Non-pigmented ciliary epithelial cell (primary cell): ENCODE measurements at places on chromosomes 11 and 22.

GRCh38 chr11:47595029-47595428 lies 818 bp upstream of the C1QTNF4 start:
- no peak for DNase-seq

DNA sequence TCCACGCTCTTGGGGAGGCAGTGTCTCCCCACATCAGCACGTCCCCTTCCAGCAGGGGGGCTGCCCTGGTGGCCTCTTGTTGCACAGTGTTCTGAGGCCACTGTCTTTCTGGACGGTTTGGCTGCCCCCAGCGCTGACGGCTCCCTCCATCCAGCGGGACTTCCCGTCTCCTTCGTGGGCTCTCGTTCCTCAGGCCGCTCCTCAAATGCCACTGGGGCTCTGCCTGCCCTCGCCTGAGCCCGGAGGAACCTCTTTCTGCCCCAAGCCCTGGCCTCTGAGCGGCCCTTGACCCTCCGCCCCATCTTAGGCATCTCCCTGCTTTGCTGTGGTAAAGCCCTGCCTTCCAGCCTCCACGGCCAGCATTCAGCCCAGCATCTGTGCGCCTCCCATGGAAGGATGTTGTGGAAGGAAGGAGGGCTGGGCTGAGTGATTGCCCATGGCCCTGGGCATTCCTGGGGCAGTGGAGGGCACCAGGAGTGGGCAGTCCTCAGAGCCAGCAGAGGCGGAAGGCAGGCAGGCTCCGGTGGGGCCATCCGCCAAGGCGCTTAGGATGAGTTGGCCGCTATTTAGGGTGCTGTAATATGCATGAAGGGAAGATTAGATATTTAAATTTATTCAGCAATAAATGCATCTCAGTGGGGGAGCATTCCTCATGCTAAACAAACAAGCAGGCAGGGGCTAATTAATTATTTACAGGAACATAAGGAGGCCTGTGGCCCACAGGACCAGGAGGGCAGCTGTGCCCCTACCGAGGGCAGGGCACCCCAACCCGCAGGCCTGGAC lies 17.8 kb downstream of the OTUB1 start:
- DNase-seq, result no peak

DNA sequence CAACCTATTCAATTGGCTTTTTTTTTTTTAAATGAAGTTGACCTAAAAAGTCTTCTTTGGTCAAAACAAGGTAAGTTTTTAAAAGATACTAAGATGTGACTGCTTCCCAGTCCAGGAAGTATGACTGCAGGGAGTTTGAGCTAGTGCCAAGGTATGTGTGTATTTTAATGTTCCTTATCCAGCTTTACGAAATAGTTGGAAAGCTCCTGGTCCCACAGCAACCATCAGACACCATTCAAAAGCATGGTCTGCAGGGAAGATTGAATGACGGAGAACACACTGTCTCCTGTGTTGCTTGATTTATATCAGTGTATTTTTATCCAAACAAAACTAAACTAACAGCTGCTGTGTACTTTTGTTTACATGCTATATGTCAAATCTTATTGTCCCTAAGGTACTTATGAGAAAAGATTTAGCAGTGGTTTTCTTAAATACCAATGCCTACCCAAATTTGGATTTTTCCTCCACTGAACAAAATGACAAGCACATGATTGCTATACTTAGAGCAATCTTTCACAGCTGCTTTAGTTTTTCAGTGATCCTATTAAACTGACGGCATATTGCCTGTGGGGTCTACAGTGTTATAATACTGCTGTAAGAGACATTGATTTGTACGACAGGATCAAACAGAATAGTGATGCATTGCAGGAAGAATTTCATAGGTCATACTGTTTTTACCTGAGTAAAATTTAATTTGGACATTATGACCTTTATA lies 122.9 kb downstream of the DCDC1 start:
- no peak for DNase-seq

DNA sequence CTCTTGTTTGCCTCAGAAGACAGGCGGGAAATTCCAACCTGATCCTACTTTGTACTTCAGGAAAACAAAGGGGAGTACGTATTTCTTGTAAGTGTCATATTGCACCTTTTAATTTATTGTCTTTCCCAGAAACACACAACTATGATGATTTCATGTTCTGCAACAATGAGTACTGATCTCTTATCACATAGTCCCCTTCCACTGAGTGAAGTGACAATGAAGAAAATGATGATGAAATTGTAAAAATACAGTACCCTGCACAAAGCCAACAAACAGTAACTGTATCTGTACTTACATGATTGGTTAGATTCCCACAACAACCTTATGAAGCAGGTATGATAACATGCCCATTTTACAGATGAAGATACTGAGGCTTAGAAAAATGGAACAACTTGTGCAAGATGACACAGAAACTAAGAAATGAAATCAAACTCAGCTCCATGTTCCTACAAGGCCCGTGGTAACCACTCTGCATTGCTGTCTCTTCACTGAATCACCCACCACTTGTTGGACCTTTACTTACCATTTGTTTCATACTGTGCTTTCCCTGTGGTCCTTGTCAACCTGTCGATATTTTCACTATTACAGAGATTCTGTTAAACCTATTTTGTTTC lies 37.5 kb downstream of the SLC1A2 start:
- DNase-seq, result no peak

DNA sequence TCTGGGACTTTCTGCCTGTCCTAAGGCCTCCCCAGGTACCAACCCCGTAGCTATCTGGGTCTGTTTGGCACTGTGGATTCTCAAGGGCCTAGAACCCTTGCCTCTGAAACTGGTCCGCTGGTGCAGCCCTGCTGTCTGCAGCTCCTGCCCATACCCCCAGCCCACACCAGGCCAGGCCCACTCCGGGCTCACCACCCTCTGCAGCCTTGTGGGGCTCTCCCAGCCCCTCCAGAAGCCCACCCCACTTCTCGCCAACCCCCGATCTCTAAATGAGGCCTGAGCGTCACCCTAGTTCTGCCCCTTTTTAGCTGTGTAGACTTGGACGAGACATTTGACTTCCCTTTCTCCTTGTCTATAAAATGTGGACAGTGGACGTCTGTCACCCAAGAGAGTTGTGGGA lies 4.7 kb downstream of the KLHDC7B start:
- no peak for DNase-seq

DNA sequence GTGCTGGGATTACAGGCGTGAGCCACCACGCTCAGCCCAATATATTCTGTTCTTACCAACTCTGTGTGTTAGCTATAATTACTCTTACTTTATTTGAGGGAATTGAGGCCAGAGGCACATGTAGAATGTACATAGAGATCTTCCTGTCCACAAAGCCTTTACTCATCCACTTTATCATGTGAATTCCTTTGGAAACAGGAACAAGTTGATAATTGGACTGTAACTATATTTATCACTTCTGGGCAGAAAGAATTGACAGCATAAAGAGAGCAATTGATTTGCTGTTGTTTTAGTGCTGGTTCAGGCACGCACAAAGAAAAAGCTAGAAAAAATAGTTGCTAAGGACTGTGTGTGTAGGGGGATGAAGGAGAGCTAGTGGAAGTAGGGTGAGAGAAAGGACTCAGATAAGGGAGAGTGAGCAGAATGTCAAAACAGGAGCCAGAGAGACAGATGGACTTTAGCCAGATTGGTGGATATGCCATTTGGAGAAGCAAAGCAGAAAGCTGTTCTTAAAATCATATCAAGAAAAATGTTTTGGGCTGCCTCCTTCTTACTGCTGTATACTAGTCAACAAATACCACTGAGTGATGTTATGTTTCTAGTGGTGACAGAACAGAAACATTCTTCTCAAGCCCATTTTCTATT lies 929.8 kb upstream of the CNTN5 start:
- DNase-seq, result no peak

- DNase-seq, result no peak
Measured at GRCh38 chr11:8867035-8867434, 44.0 kb upstream of the AKIP1 start.

DNA sequence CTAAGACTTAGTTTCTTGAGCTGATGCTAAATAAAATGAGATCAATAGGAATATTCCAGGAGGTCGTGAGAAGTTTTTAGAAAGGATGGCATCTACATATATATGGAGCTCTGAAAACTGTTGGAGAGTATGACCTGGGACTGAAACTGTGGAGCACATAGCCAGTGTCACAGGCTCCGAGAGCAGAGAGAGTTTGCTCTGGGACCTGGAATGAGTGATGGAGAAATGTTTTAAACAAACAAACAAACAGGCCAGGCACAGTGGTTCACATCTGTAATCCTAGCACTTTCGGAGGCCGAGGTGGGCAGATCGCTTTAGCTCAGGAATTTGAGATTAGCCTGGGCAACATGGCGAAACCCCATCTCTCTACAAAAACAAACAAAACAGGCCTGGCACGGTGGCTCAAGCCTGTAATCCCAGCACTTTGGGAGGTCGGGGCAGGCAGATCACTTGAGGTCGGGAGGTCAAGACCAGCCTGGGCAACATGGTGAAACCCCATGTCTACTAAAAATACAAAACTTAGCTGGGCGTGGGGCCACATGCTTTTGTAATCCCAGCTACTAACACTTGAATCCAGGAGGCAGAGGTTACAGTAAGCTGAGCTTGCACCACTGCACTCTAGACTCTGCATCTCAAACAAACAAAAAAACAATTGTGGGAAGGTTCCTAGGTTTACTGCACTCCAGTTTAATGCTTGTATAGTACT lies 67.1 kb downstream of the SLC35F2 start:
- DNase-seq, result no peak

GRCh38 chr22:49159711-49160110 lies 668.0 kb downstream of the BRD1 start:
- no peak for DNase-seq

GRCh38 chr11:35682230-35683173 lies 19.9 kb downstream of the TRIM44 start:
- no peak for DNase-seq

- DNase-seq, result no peak
Measured at GRCh38 chr11:82858556-82859091, 41.6 kb downstream of the PRCP start.

DNA sequence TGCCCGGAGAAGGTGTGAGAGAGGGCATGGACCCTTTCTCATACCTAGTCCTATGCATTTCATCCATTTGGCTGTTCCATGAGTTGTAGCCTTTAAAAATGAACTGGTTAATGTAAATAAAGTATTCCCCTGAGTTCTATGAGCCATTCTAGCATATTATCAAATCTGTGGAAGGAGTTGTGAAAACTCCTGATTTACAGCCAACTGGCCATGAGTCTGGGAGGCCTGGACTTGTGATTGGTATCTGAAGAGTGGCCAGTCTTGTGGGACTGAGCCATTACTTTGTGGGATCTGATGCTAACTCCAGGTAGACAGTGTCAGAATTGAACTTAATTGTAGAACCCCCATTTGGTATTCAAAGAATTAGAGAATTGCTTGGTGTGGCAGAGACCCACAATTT lies 48.4 kb downstream of the FAM118A start:
- DNase-seq, result no peak

GRCh38 chr11:118310781-118311485 lies 6.4 kb downstream of the CD3E start:
- DNase-seq, result no peak

GRCh38 chr22:34070051-34070450 lies 149.8 kb upstream of the LARGE1 start:
- DNase-seq, result no peak

GRCh38 chr11:32839308-32839707 lies 9.6 kb downstream of the PRRG4 start:
- no peak for DNase-seq

- no peak for DNase-seq
Measured at GRCh38 chr22:17318817-17319216, 50.4 kb upstream of the CECR2 start.

DNA sequence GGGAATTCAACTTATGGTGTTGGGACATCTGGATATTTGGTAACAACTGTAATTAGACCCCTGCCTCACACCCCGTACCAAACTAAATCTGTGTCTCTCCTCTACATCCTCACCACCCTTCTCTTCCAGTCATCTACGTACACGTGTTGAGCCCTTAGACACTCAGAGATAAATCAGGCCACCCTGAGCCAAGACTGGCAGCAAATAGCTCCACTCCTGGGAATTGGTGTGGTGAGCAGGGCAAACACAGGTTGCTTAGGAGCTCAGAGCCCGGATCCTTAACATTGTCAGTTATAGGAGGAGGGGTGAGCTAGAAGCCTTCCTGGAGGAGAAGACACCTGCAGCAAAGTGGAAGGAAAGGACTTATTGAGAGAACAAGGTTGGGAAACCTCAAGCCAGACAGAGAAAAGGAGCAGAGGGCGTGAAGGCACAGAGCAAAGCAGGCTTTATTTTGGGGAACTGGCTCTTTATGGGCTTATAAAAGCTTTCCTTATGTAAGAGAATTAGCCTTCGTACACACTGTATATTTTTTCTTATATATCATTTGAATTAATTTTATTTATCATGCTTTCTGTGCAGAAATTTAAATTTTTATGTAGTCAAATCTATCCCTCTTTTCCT lies 36.9 kb upstream of the KLHL35 start:
- DNase-seq, result no peak

DNA sequence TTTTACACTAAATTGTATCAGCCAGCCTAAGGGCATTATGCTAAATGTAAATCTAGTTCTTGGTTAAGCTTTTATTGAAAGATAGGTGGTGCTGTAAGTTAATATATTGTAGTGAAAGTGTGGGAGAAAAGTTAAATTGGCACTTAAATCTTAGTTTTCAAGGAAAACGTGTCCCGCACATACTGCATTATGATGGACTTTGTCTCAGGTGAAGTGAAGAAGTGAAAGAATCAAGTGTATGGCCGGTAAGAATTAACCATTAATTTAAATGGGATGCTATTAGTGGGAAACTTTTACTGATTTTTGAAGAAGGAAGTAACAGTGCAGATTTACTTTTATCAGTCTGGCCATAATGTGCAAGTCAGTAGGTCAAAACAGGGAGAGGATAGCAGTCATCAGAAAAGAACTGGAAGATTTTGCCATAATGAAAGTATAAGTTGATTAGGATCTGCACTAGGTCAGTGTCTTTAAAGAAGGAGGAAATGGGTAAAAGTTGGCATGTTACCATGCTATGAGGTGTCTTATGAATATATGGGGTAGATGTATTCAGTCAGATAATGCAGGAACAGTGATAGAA lies 81.6 kb downstream of the PDHX start:
- DNase-seq, result no peak

DNA sequence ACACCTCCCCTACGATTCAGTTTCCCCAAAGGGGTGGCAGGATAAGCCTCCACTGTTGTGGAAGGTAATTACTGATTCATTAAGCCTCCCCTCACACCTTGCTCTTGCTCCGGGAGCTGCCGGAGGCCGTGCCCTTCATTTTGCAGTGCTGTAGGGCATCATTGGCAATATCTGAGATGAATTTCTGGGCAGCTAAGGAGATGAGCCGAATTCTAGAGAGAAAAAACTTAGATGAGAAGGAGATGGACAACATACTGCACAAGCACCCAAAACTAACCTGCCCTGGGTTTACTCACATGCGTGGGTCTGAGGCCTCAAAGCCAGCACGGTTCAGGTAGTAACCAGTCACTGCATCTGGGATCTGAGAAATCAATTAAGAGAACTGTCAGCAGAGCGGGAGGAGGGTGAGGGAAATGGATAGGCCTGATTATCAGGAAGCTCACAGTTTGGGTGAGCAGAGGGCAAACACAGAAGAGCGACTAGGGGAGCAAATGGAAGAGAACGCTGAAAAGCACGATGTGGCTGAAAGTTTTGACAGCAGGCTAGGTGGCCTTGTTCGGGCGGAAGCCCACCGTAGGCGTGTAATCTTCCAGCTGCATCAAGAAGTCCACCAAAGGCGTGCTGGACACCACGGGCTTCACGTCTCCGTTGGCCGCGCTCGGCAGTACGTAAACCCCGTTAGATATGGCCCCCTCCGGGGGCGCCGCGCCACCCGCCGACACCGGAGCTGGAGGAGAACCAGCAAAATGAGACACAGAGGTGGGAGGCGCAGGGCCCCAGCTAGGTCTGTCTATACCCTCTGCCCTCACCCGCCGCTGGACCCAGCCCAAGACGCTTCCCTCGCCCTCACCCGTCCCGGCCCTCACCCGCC lies 689 bp downstream of the TAF10 start:
- DNase-seq, result no peak
